ENCODE measurements at places on chromosomes 4 and X.

DNA sequence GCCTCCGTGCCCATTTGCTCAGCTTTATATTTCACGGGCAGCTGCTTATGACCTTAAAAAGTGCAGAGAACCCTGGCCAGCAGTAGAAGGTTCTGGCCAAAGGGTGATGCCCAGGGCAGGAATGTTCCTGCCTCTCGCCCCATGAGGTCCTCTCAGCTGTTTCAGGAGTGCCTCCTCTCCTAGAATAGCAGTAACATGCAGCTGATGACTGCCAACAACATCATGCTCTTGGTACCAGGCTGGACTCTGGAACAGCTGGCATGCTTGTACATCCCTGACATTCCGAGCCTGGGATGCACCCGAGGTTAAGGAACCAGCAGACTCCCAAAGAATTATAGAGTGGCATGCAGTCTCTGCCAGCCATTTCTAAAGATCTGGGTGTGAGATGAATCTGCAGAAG is 11.7 kb upstream of the TENM3 start:
- no peak for DNase-seq

DNA sequence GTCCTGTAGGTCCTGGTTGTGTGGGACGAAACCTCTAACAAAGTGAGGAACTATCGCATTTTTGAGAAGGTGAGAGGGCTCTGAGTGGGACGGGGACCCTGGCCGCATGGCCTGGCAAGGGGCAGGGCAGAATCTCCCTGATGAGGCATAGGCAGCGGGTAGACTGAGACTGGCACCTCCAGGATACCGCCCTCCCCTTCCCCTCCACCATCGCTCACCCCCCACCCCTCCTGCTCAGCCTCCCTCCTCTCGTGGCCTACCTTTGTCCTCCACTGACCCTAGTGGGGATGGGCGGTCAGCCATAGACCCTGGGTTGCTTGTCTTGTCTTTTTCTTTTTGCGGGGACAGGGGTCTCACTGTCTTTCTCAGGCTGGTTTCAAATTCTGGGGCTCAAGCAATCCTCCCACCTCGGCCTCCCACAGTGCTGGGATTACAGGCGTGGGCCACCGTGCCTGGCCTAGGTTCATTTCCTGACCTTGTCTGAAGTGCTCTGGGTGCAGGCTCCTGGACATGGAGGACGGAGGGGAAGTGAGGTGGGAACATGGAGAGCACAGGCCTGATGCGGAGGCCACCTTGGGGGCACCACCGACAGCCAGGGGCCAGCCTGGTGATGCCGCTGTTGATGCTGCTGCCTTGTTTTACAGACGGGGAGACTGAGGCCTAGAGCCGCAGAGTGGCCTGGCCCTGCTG is 10.5 kb upstream of the ADD1 start:
- no peak for DNase-seq

- no peak for DNase-seq
Measured at GRCh38 chr4:77194989-77195388, 38.0 kb downstream of the CCNG2 start.

- no peak for DNase-seq
Measured at GRCh38 chrX:28278251-28278650, 297.0 kb upstream of the DCAF8L1 start.

GRCh38 chrX:106898462-106898861 is 4.7 kb downstream of the RIPPLY1 start:
- peak; percentile 67 for DNase-seq

DNA sequence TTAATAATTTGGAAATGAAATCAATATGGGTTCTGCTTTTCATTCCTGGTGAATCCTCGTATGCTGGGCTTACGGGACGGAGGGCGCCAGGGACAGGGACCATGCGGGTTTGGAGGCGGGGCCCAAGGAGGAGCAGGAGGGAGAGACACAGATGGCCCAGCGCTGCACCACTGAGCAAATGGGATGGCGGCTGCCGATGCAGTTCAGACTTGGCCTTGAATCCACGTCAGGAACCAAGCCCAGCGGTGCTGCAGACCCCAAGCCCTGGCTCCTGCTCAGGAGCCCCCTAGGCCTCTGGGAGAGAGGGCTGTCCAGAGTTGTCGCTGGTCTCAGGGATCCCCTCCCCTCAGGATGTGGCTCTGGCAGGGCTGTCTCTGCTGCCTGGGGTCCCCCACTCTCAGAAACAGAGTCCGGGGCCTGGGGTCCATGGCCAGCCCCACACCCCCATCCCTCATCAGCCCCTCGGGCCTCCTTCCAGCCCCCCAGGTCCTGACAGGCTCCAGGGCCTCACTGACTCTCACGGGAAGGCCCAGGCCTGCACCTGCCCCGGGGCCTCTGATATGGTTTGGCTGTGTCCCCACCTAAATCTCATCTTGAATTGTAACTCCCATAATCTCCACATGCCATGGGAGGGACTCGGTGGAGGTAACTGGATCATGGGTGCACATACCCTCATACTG is 75.2 kb downstream of the FAM53A start:
- no peak for DNase-seq

DNA sequence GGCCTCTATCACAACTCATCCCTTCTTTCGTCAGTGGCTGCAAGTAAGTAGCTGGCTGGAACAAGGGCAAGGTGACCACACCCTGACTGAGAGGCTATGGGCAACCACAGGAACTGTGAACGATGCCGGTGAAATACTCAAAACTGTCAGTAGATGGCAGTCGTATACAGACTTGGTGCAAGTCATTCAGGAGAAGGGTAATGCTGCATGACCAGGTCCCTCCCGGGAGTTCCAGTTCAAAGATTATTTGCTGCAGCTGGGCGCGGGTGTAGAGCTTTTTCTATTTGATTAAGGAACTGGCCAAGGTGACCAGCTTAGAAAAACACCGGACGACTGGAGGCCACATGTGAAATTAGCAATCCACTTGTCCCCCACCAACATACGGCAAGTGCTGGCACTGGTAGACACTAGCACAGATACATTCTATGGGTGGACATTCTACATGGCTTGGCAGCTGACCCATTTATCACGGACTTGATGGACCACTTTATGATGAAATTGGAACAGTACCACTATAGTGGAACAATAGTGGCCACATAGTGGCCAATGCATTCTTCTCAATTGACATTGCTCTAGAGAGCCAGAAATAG is 726.6 kb downstream of the TRAM1L1 start:
- DNase-seq = peak; percentile 90

- no peak for DNase-seq
Measured at GRCh38 chr4:71400810-71401209, 62.0 kb downstream of the SLC4A4 start.

DNA sequence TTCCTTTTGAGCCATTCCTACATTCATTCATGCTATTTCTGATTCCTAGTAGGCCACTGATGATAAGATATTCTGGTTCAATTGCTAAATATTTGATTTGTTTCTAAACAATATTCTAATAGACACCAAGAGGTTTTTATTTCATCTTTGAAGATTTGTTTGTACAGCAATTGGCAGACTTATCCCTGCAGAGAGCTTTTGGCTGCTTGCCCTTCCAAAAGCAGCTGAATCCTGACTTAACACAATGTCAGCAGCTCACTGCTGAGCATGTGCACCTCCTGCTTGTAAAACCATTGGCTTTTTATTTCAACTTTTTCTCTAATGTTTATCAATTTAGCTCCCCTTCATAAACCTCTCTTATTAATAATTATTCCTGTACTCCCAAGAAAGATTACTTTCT is 45.3 kb downstream of the MMRN1 start:
- no peak for DNase-seq

- DNase-seq = no peak
Measured at GRCh38 chr4:187478292-187479140, 517.1 kb upstream of the ZFP42 start.

DNA sequence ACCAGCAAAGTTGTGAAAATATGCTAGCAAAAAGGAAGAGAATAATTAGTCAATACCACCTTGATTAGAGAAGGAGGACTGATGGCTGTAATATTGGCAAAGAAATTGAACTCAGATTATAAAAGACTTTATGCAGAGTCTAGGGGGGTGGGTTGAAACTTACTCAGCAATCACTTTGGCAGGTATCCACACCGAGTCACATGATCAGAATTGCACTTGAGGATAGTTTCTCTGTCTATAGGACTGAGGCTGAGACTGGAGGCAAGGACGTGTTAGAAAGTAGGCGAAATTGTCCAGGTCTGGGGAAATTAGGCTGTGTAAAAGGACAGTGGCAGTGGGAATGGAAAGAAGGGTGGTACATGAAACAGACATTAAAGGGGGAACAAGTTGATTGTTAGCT is 284.4 kb downstream of the ARHGAP24 start:
- DNase-seq = no peak

- no peak for DNase-seq
Measured at GRCh38 chr4:25966171-25966570, 52.2 kb downstream of the SMIM20 start.

DNA sequence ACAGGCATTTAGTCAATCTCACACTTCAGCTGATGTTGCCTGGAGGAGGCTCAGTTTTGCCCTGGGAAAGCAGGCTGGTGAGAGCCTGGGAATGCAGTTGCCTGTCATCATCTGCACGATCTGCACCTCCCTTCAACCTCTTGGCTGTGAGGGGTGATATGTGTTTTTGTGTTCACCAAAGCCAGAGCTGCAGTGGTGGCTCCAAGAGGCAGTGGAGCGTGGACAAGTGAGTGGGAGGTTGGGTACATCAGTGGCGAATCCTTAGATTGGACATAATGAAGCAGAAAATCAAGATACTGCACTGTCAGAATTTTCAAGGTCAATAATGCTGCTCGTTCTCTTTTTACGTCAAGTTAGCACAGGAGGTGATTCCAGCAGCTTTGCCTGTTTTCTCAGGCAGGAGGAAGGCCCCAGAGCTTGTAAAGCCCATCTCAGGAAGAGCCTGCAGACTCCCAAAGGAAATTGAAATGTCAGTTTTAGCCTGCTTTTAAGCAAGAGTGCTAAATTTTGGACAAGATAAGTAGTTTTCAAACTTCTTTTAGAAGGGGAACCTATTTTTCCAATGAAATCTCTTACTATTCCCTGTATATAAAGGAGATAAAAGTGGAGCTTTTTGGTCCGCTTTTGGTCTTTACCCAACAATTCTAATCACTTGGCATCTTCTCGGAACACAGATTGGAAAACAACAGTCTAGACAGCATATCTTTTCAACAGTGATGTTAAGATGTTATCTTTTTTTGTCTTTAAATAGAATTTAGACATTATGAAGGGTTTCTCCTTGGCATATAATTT is 92.8 kb downstream of the FRAS1 start:
- DNase-seq = peak; percentile 38

GRCh38 chr4:170872794-170873193 is 783.0 kb upstream of the AADAT start:
- no peak for DNase-seq

DNA sequence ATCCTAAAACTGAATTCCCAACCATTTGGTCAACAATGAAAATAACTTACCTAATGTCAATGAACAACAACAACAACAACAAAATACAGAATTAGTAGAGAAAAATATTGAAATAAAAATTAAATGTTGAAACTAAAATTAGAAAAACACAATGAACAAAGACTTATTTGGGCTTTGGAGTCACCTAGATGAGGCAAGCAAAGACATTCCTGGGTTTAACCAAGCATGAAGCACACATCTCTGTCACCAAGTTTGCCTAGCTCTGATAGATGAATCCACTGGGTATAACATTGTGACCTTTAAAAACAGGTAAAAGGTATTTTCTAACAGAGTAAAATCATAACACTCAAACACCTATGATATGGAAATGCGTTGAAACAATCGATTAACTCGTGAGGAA is 13.2 kb upstream of the SYTL5 start:
- no peak for DNase-seq

All from GM23338 (cell line).